NCI-H2107 (cell line): ENCODE measurements at places on chromosomes 7 and 10.

DNA sequence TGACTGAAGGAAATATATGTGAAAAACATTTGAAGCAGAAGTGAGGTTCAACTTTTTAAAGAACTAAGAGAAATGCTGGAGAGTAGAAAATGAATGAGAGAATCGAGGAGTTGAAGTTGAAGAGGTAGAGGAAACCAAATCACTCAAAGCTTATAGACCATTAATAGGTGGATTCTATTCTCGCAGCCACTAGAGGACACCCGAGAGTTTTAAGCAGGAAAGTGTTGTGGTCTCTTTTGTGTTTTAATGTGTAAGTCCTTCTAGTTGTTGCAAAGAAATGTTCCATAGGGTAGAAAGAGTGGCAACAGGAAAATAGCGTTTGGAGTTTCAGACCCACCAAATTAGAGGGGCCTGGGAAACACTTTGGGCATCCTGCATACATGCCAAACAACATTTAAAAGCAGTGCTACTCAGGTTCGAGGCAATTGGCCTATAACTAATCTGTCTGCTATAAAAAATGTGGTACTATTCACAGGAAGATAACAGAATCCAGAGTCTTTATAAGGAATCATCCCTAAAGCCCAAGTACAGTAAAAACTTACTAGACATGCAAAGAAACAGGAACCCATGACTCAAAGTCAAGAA, 75.3 kb upstream of the TAS2R16 start:
- DNase-seq = no peak

GRCh38 chr7:152365982-152366603, 69.7 kb downstream of the KMT2C start:
- no peak for DNase-seq

- DNase-seq = no peak
Observed at GRCh38 chr7:30403477-30403876, 75.1 kb downstream of the NOD1 start.

DNA sequence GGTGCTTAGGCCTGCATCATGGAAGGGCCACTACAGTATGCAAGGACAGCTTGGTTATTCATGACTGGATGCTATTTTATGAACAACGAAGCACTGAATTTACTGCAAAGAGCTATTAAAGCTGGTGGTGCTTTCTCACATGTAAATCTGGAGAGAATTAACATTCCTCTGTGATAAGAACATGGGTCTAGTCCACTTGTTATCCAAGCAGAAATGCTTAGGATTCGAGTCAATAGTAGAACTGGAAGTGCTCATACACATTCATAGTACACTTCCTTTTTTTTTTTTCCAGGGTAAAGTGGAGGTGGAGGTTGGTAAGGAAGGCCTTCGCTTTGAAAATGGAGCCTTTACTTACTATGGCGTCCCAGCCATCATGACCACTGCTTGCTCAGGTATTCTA, 35.0 kb downstream of the CNNM1 start:
- no peak for DNase-seq

GRCh38 chr10:18699849-18700840, 40.9 kb downstream of the ARL5B start:
- DNase-seq = no peak

DNA sequence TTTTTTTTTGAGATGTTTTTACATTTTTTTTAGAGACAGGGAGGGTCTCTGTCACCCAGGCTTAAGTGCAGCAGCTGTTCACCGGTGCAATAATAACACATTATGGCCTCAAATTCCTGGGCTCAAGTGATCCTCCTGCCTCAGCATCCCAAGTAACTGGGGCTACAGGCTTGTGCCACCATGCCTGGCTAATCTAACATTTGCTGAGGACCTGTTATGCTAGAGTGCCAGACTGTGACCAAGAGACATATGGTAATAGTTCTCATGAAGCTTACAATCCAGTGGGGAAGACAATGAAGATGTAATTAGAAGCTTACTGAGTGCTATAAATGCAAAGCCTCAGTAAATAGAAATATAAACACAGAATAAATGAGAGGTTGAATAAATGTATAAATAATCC, 17.6 kb upstream of the ORC5 start:
- DNase-seq = no peak

- no peak for DNase-seq
Observed at GRCh38 chr10:66455304-66455703, 470.5 kb upstream of the LRRTM3 start.

GRCh38 chr7:27739301-27739908, 557 bp upstream of the TAX1BP1 start:
- DNase-seq = no peak

DNA sequence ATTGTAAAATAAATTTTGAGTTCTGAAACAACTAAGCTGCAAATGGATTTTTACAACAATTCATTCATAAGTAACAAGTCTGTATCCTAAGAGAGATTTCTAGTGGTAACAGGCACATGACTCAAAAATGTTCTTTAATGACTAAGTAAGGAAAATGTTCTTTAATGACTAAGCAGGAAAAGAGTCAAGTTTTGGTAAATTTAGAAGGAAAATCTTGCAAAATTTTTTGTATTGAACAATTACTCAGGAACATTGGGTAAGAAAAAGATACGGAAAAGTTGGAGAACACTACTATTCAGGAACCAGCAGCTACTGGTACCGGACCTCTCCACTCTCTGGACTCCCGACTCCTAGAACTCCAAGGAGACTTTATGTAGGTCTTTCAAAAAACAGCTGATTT, 33.5 kb downstream of the HYCC1 start:
- DNase-seq = no peak

DNA sequence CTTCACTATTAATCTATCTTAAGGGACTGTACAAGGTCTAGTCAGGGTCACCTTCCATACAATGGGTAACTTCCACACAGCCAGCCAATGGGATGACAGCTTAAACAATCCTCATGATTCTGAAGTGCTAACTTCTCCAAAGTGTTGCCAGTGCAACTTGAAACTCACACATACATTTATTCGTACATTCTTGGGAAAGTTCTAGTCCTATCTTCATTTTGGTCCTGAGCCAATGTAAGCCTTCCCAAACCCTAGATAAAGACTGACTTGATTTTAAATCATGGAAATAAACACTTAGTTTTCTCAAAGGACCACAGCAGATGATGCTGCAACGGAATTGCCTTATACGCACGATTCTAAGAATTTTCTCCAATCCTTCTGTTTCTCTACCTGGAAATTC, 117.5 kb upstream of the COL1A2 start:
- DNase-seq = no peak

- DNase-seq = no peak
Observed at GRCh38 chr10:133106516-133106915, 18.8 kb downstream of the ADGRA1 start.

GRCh38 chr10:33421789-33422462, 87.5 kb upstream of the NRP1 start:
- DNase-seq = no peak

GRCh38 chr10:60042914-60043313, 136.6 kb upstream of the CCDC6 start:
- DNase-seq = no peak

- DNase-seq = no peak
Observed at GRCh38 chr7:50068850-50069551, 24.0 kb downstream of the ZPBP start.

DNA sequence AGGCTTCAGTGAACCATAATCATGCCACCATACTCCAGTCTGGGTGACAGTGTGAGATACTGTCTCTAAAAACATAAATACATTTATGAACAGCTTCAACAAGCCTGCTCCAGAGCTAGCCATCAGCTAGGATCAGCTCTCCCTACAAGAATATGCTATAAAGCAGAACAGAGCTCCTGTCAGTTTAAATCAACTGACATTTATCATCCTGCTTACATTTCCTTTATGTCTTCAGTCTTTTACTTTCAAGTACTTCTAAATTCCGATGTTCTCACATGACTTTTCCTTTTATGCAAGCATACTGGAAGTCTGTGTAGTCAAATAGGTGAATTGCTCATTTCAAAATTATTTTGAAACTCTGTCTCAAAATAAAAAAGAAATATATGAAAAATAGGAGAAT, 64.6 kb downstream of the COA1 start:
- DNase-seq = no peak
